ENCODE measurements at places on chromosomes 16 and 17.

- DNase-seq, result no peak
Measured at GRCh38 chr17:18161207-18162145, 22.2 kb upstream of the ALKBH5 start.

DNA sequence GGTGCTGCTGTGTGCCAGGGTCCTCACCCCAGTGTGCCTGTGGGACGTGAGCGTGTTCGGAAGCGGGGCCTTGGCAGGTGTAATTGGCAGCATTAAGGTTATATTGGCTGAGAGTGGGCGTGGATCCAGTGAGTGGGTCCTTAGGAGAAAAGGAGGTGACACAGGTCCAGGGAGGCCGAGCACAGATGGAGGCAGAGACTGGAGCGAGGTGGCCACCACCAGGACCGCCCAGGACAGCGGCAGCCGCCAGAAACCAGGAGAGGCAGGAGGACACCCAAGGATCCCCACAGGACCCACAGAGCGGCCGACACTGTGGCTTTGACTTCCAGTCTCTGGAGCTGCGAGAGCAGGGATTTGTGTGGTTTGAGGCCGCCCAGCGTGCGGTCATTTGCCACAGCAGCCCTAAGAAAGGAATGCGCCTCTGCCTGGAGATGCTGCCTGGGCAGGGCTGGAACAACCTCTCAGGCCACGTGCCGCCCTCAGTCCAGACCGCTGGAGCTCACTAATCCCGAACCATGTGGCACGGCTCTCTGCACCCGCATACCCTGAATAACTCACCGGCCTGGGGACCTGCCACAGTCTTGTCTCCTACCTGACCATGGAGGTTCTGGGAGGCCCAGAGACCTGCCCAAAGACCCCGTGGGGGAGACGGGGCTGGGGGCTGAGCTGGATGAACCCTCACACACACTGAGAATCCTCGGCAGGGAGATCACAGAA is 45.4 kb downstream of the SOX8 start:
- no peak for DNase-seq

GRCh38 chr16:9479008-9479407 is 387.6 kb downstream of the HAPSTR1 start:
- no peak for DNase-seq

- no peak for DNase-seq
Measured at GRCh38 chr16:1580956-1581355, 30.9 kb downstream of the IFT140 start.

- no peak for DNase-seq
Measured at GRCh38 chr16:4535627-4536108, 2.9 kb downstream of the CDIP1 start.

DNA sequence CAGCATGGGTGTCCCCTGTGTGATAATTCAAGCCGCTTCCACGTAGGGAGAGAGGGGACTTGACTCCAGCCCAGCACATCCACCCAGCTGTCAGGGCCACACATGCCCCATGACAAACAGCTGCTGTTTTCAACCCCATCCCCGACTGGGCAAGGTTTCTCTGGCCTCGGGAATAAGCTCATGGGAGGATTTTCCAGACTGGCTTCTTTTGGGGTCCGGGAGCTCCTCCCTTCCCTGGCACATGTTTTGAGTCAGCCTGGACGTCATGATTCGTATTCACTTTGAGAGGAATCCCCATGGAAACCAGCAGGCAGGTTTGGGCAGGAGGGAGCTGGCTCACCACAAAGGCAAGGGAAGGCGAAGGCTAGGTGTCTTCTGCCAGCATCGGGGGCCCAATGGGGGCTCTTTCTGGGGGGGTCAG is 156.4 kb downstream of the CMIP start:
- no peak for DNase-seq

GRCh38 chr16:8998108-8998507 is 34.4 kb upstream of the USP7 start:
- no peak for DNase-seq

DNA sequence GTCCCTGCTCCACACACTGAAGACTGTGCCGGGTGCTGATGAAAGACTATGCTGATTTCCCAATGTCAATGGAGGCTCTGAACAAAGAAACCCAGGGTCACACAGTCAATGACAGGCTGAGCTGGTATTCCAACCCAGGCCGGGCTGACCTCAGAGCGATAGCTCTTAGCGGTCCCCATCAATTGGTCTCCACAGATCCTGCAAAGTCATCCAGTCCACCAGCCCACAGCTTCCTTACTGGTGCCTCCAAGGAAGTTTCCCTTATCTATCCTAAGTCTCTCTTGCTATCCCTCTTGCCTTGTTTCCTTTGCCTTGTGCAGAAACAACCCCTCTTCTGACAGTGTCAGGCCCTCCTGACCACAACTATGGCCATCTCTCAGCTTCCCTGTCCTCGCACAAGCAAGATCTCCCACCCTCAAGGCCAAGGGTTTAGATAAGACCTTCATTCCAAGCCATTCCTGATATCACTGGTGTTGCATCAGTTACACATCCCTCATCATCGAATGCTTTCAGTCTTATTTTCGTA is 52.7 kb upstream of the KSR1 start:
- no peak for DNase-seq
